NCI-H1048 (cell line): ENCODE measurements at places on chromosomes 5 and 9.

DNA sequence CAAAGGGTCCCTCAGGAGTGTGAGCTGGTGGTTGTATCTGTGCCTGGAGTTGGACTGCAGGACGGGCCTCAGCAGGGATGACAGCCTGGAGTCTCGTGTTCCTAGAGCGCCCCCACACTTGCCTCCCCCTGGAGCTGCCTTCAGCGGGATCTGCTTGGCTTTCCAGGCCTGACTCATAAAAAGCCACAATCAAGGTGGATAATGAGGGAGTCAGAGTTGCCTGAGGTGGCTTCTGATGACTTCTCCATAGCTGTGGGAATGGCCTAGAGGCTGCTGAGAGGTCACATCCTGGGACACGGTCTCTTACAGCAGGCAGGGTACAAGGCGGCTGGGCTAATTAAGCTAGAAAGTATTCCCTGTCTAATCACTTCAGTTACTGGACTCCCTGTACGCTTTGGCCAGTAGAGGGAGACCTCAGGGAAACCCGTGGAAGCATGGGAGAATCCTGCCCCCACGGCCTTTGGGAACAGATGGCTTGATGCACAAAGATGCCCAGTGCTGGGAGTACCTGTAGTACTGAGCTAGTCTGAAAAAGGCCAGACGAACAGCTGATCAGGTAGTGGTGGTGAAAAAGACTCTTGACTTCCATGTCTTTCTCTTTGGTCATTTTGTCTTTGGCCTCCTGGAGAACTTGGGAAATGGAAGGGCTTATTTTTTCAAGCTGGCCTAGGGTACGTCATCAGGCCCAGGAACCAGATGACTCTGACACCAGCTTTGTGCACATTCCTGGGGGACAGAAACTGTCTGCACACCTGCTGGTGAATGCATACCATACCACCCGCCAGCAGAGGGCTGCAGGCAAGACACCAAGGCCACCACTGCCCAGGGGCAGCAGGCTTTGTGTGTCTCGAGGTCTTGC, 16.1 kb upstream of the FRRS1L start:
- no peak for DNase-seq

- DNase-seq: no peak
These were observed 7.3 kb downstream of the GPBP1 start for GRCh38 chr5:57181154-57181553.

- DNase-seq: no peak
These were observed 243.6 kb upstream of the HAPLN1 start for GRCh38 chr5:83964271-83964670.

GRCh38 chr9:34716711-34717110, 6.8 kb upstream of the CCL21 start:
- DNase-seq: no peak

GRCh38 chr5:145408048-145408341, 427.1 kb downstream of the PRELID2 start:
- no peak for DNase-seq

DNA sequence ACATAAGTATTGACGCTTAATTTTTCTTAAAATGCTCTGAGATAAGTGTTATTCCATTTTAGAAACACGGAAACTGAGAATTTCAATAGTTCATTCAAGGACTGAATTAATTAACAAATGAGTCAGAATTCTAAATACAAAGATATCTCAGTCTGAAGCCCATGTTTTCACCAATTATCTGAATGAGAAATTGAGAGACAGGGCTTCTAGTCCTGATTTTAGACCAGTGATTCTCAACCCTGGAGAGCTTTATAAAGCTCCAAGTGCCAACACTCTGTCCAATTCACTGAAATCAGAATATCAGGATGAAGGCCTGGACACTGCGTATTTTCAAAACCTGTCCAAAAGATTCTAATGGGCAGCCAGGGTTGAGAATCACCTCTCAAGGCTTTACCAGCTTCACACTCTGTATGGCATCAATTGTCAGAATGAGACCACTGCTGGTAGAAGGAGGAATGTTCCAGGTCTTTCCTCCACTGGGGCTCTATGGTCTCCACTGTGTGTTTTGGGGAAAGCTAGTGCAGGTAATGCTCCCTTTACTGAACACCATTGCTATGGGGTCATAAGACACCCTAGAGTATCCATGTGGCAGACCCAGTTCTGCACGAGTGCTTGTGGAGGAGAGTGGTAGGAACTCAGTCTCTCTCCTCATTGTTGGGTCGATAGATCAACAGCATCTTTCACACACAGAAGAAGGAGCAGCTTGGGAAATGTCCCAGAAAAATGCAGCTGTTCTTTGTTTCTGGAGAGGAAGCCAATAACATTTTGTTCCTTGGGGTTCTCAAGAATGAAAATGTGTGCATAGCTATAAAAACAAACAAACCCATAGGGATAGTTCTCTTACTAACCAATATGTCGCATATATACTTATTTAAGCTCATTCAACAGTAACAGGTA, 99.7 kb upstream of the OSMR start:
- DNase-seq: no peak

- no peak for DNase-seq
These were observed 59.5 kb downstream of the MUSK start for GRCh38 chr9:110728058-110728457.

DNA sequence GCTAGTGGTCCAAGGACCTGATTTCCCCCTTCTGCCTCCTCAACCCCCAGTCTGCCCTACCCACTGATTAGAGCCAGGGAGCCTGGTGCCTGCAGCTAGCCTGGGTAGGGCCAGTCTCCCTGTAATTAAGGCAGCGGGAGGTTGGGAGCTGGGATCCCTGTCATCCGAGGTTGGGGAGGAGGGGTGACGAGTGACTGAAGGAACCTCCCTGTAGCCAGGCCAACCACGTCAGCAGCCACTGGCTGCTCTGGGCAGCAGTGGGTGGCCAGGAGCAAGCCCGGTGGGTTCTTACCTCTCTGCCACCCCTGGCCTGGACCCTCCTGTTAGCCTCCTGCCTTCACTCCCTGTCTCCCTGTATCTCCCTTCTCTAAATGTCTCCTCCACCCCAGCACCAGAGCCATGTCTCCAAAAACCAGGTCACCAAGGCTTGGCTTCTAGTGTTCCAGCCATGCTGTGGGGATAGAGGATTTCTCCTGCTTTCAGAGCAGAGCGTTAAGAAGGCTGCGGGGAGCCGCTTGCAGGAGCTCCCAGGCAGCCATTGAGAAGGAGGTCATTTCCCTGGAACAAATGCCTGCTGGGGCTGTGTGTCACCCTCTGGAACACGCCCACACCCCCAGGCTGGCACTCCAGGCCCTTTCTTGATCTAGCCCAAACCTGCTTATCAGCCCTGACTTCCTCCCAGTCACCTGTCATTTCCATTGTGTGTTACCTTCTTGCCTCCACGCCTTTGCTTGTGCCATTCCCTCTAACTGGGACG, 65.0 kb upstream of the GGTA1 start:
- DNase-seq: no peak

DNA sequence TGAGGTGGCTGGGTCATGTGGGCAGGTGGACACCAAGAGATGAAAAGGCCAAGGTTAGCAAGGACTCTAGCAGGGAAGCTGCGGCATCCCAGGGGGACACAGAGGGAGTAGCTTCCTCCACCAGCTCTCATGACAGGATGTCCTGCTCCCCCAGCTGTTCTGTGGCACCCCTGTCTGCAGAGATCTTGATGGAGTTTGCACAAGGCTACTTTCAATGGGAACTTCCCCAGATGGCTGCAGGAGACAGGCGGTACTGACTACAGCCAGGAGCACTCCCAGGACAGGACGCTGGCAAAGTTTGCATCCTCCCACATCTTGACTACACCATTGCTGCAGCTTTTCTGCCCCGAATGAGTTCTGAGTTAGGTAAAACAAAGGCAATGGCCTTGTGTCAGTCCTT, 312.8 kb downstream of the TLE4 start:
- DNase-seq: no peak

- DNase-seq: no peak
These were observed 33.7 kb upstream of the MACIR start for GRCh38 chr5:103224894-103225246.

- DNase-seq: no peak
These were observed 54.9 kb upstream of the ZSWIM6 start for GRCh38 chr5:61277190-61277589.

- DNase-seq: no peak
These were observed 208.9 kb upstream of the SLC30A5 start for GRCh38 chr5:68884883-68885282.

DNA sequence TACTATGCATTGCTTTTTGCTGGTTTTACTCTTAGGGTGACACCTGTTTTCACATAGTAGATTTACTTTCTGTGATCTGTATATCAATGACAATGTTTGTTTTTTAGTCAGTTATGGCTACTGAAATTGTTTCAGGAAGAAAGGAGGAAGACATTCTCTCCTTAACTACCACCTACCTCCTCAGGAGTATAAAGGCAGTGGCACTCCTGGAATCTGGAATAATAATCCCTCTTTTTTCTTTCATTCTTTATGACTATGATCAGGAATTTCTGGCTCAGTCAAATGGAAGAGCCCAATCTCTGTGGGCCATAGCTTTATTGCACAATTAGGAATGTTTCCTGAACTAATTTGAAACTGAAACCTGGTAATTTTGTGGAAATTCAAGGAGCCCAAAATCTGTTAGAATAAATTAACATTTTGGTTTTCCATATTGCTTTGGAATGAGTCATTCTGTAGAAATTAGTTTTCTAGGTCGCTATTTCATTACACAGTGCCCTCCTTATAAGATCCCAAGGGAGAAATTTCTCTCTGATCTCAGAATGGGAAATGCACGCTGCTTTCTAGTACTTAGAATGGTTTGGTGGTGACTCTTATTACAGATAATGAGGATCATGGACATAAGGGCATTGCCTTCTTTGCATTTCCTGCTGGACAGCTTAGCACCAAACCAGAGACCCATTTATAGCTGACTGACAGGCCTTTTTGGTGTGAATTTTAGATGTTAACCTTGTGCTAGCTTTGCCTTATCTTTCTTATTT, 95.3 kb upstream of the VLDLR start:
- DNase-seq: no peak

- no peak for DNase-seq
These were observed 24.3 kb downstream of the NOTCH1 start for GRCh38 chr9:136521537-136521936.

GRCh38 chr9:6968271-6968670, 210.5 kb downstream of the KDM4C start:
- no peak for DNase-seq

DNA sequence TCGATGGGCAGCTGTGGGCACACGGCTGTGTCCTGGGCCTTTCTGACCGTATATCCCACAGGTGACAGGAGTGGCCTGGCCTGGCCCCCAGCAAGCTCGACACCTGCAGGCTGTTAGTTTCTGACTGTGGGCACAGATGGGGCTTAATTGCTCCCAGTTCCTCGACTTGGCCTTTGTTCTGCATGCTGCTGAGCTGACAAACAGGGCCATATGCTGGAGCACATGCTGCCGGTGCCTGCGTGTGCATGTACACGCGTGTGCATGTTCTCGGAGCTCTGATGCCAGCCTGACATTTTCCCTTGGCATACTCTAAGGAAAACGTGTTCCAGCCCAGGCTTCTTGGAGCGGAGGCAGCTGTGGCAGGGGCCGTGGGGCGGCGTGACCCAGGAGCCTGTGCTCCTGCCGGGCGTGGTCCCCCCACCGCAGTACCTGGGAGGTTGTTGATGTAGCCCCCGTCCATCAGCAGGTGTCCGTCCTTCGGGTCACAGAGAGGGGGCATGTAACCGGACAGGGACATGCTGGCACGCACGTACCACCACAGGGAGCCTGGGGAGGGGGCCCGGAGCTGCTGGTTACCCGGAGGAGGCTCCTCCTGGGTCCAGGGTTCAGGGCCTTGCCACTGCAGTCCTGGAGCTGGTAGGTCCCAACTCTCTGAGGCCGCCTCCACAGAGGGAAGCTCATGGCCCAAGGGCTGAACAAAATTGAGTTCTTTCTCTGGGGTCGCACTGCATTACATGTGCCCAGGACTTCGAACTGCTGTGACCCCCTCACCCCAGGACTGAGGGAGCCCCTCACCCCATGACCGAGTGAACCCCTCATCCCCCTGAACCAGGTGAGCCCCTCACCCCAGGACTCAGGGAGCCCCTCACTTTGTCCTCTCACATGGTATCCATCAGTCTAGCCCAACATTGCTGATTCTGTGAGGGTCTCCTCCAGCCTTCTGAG, 4.1 kb upstream of the NSMF start:
- DNase-seq: no peak

DNA sequence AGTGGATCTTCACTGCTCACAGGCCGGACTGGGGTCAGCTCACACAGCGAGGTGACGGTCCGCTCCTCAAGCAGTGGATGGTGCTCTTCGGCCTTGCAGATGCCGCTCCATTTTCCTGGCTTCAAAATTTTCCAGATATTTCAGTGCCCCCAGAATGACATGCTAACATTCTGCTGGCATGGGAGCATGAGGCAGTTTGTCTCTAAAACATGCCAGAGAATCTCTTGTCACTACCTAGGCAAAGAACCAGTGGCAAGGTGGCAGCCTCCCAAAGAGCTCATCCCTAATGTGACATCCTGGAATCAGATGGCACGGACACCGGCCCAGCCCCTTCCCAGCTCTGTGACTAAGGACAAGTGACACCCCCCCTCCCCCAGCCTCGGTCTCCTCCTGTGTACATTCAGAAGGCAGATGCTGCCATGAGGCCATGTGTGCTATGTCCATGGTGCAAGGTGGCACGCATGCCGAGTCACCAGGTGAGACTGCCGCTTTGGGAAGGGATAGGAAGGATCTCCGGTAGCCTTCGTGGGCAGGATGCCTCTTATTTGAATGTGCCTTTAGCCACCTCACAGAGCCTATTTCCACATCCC, 2.7 kb downstream of the S1PR3 start:
- DNase-seq: no peak

DNA sequence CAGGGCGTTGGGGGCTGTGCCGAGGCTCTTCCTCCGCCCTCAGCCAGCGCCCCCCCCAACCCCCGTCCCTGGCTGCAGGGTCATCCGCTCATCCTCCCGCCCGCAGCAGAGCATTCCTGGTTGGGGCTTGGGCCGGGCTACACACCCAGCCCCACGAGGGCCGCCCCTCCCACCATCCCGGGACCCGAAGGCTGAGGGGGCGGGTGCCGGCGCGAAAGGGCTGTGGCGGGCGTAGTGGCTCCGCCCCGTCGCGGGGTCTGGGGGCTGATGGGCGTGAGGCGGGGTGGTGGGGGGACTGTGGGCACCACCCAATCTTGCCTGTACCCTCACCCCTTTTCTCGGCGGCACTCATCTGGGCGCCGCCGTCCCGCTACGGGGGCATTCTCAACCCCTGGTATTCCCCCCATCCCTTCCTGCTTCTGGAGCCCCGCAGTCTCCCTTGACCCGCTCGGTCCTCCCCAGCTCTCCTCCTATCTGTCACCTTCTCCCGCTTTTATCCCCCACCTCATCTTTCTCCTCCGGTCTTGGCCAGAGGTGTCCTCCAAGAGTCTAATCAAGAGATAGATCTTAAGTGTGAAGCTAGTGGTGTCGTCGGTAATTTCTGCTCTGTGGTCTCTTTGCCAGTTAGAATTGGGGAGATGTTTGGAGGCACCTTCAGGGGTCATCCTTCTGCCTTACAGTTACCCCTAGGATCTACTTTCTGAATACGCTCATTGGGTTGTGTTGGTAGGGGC, 1.6 kb downstream of the FER start:
- DNase-seq: no peak

DNA sequence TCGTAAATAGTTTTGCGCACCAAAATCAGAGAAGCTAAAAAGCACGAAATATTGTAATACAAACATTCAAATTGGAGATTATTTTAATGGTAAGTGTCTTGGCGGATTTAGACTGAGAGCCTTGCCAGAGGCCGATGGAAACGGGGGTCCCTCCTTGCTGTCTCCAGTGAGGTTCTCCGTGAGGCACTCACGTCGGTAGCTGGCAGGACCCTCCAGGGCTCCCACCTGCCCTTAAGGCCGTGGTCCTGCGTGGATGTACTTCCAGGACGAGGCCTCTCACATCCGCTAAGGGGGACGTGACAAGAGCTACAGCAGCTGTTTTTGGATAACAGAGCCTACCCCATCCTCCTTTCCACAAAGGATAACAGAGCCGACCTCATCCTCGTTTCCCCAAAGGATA, 7.9 kb downstream of the NKD2 start:
- DNase-seq: no peak

GRCh38 chr9:137317718-137318511, 15.8 kb upstream of the NRARP start:
- no peak for DNase-seq
